ENCODE measurements at places on chromosomes 3 and 15.

DNA sequence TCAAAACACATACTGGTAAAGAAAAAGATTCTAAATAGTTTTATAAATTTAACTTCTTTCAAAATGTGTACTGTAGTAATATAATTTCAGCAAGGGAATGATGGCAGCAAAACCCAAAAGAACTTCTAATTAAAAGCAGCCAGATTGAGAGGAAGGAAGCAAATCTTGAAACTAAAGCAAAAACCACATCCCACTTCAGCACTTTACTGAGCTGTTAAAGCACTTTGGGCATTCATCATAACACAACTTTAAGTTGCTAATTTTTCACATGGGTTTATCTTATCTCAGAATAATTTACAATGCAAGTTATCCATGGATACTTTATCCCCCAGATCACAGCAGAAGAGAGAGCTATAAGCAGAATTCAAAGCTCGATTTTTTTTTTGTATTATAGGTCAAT is 6.0 kb downstream of the RFC4 start:
- no peak overlapping the region for H3K4me3 ChIP-seq
- H3K4me1 ChIP-seq, result no peaks in the 10 kb centered on the region
- DNase-seq, result no peak
- H3K27ac ChIP-seq, result no peak overlapping the region
- H3K36me3 ChIP-seq, result peaks cover 94% of the 10 kb centered on the region

GRCh38 chr3:45244356-45244755 is 18.3 kb upstream of the TMEM158 start:
- H3K4me3 ChIP-seq, result no peak overlapping the region
- no peaks in the 10 kb centered on the region for H3K36me3 ChIP-seq
- H3K4me1 ChIP-seq, result no peaks in the 10 kb centered on the region
- DNase-seq, result no peak
- H3K27ac ChIP-seq, result no peak overlapping the region

DNA sequence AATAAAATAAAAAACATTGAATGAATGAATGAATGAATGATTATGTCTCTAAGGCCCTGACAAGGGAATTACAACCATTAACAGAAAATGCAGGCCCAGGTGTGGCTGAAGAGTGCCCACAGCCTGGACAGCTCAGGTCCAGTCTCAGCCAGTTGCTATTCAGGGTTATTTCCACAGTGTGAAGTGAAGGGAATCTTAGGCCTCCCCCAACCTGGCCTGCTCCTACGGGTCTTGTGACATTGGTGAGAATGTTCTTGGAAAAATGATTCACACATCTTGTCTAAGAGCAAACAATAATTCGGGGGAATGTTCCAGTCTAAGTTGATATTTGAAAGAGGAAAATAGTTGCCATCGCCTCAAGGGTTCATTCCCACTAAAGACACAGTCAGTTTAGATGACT is 37.0 kb downstream of the MINDY4B start:
- no peaks in the 10 kb centered on the region for H3K27me3 ChIP-seq
- no peak overlapping the region for H3K4me3 ChIP-seq
- H3K36me3 ChIP-seq, result no peaks in the 10 kb centered on the region
- H3K27ac ChIP-seq, result no peak overlapping the region
- DNase-seq, result peak; percentile 9

DNA sequence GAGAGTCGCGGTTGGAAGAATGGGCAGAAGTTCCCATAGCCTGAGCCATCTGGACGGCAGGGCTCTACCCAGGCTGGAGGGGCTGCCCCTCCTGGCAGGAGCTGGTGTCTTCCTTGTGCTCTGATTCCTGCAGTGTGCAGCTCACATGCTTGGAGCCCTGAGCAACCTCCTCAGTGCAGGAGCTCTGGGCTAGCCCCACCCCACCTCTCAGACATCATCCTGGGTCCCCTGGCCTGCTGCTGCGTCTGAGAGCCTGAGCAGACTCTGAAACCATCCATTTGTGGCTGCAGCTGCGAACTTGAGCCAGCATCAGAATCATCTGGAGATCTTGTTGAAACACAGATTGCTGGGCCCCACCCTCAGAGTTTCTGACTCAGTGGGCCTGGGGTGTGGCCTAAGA is 42.8 kb downstream of the POMGNT2 start:
- H3K4me1 ChIP-seq, result 0 out of 2 replicates have a peak, but pooled peaks cover 3% of the 10 kb centered on the region
- no peak overlapping the region for H3K4me3 ChIP-seq
- peaks cover 36% of the 10 kb centered on the region for H3K27me3 ChIP-seq
- H3K36me3 ChIP-seq, result no peaks in the 10 kb centered on the region
- no peak for DNase-seq
- H3K27ac ChIP-seq, result no peak overlapping the region

DNA sequence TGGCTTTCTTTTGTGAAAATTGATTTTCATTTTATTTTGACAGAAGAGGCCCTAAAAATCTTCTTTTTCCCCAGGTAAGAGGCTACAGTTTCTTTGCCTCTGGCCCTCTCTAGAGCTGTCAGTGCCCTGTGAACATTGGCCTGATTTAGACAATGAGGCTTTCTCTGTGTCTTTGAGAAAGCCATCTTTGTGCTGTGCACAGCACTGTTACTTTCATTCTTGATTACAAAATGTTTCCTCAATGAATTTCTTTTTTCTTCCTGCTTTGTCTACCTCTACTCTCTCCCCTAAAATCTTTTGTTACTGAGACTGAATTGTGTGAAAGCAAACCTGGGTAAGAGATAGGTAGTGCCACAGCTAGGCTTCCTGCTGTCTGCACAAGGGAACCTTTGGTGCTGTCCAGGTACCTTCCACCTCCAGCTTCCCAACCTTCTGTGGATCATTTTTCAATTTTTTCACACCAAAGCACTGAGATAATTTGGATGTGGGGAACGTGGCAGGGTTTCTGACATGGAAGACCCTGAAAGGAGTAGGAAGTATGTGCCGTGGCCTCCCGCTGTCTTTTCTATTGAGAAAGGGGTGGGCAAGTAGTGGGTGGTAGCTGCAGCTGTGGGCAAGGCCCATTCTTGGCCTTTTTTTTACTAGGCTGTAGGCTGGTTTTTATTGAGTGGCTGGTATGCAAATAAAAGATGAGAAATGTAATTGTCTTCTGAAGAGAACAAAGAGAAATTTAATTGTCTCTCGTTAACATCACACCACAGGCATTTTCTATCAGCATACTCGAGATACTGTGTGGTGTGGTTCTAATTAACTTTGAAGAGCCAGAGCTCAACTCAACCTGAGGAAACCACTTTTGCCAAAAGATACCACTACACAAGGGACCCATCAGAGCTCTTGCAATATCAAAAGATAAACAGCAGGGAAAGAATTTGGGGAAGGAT is 21.0 kb downstream of the RAB8B start:
- no peak for DNase-seq
- peaks cover 31% of the 10 kb centered on the region for H3K4me1 ChIP-seq
- H3K27me3 ChIP-seq, result no peaks in the 10 kb centered on the region
- H3K4me3 ChIP-seq, result no peak overlapping the region
- peak overlapping the region; percentile 67 for H3K27ac ChIP-seq
- peaks cover under 1% of the 10 kb centered on the region for H3K36me3 ChIP-seq

GRCh38 chr15:36860792-36861191 is 239.6 kb downstream of the MEIS2 start:
- no peaks in the 10 kb centered on the region for H3K36me3 ChIP-seq
- DNase-seq, result no peak
- no peaks in the 10 kb centered on the region for H3K4me1 ChIP-seq
- H3K27me3 ChIP-seq, result no peaks in the 10 kb centered on the region

GRCh38 chr3:189071446-189071845 is 100.3 kb upstream of the TPRG1 start:
- H3K4me3 ChIP-seq, result no peak overlapping the region
- DNase-seq, result no peak
- no peaks in the 10 kb centered on the region for H3K36me3 ChIP-seq
- H3K27me3 ChIP-seq, result no peaks in the 10 kb centered on the region

DNA sequence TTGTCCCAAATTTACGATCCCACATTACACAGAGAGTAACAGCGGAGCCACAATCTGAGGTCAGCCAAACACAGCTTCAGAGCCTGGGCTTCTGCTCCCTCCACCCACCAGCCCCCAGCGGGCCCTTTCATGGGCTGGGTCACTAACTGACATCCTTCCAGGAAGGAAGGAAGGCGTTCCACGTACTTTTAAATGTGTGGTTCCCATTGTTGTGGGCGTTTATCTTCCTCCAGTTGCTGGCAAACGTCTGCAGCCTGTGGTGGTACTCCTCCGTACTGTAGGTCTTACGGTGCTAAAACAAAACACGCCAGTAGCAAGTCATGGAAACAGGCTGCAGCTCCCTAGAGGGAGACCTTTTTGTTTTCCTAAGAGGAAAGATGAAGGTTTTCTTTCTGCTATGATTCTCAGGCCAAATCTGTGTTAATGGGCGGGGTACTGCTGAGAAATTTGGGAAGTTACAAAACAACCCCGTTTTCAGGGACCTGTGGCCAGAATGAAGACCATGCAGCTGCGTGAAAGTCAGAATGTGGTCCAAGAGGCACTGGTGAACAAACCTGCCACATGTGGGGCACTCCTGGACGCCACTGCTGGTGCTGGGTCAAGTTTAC is 7.6 kb downstream of the CTSH start:
- H3K36me3 ChIP-seq, result peaks cover 56% of the 10 kb centered on the region
- DNase-seq, result peak; percentile 60
- H3K27ac ChIP-seq, result peak overlapping the region; percentile 63
- peaks cover 18% of the 10 kb centered on the region for H3K4me1 ChIP-seq

GRCh38 chr15:39579487-39580116 is 1.3 kb upstream of the THBS1 start:
- H3K4me1 ChIP-seq, result no peaks in the 10 kb centered on the region
- H3K27ac ChIP-seq, result no peak overlapping the region
- no peak for DNase-seq
- H3K36me3 ChIP-seq, result no peaks in the 10 kb centered on the region

DNA sequence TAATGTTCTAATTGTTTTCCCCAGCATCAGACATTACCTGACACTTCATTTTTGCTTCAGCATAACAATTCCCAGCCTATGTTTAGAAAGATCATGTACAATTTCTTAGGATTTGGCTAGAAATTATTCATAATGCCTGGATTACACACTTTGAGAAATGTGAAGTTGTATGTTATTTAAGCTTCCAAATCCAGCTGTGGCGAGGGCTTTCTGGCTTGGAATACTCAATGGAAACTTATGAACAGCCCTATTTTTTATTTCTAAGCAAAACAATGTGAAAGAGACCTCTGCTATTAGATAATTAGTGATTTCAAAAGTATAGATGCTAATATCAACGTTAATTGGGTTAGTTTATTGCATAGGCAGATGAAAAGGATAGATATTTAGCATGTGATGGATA is 341.6 kb downstream of the ZNF385D start:
- H3K27me3 ChIP-seq, result no peaks in the 10 kb centered on the region
- no peak for DNase-seq
- H3K27ac ChIP-seq, result no peak overlapping the region

DNA sequence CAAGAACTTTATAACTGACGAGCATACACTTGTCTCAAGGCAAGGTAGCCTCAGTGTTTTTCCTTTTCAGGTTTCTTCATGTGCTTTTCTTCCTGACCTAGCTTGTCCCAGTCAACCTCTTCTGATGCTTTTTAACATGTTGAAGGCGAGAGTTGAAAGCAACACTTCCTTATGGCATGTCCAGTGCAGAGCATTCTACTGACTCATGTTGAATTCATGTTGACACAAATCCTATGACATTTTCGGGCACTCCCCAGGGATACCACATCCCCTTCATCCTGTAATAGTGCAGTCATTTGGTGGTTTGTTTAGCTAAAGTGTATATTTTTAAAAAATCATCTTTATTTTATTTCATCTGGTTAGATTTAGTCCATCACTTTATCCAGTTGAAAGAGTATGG is 75.9 kb upstream of the CBLB start:
- H3K27me3 ChIP-seq, result no peaks in the 10 kb centered on the region
- H3K4me1 ChIP-seq, result no peaks in the 10 kb centered on the region
- no peak for DNase-seq
- H3K4me3 ChIP-seq, result no peak overlapping the region

- H3K4me3 ChIP-seq, result no peak overlapping the region
- peaks cover 9% of the 10 kb centered on the region for H3K36me3 ChIP-seq
- DNase-seq, result no peak
- H3K27ac ChIP-seq, result no peak overlapping the region
Measured at GRCh38 chr15:34976073-34976472, 6.5 kb upstream of the AQR start.

GRCh38 chr15:56857828-56858227 is 60.6 kb upstream of the TCF12 start:
- DNase-seq, result no peak
- H3K27me3 ChIP-seq, result no peaks in the 10 kb centered on the region
- no peak overlapping the region for H3K27ac ChIP-seq

DNA sequence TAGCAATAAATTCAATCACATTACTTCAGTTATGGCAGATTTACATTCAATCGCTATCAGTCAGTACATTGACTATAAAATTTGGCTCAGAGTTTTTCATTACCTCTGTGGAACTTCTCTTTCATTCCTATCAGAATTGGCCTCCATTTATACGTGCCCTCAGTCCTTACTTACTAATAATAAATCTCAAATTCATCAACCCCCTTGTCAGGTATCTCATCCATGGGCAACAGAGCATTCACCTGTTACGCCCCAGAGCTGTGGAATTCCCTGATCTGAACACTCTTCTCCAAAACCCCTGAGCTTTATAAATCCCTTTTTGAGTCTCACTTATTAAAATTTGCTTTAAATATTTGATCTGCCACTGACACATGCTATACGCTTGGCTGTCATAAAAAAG is 492.9 kb downstream of the GBE1 start:
- DNase-seq, result no peak
- no peak overlapping the region for H3K27ac ChIP-seq
- H3K4me1 ChIP-seq, result no peaks in the 10 kb centered on the region
- no peak overlapping the region for H3K4me3 ChIP-seq
- H3K27me3 ChIP-seq, result no peaks in the 10 kb centered on the region

GRCh38 chr3:155282385-155283091 is 10.9 kb downstream of the STRIT1 start:
- no peak overlapping the region for H3K4me3 ChIP-seq
- DNase-seq, result peak; percentile 66
- H3K27ac ChIP-seq, result peak overlapping the region; percentile 82
- peaks cover 21% of the 10 kb centered on the region for H3K4me1 ChIP-seq
- no peaks in the 10 kb centered on the region for H3K36me3 ChIP-seq

GRCh38 chr3:185460719-185461350 is 38.0 kb downstream of the TMEM41A start:
- H3K4me1 ChIP-seq, result no peaks in the 10 kb centered on the region
- no peaks in the 10 kb centered on the region for H3K27me3 ChIP-seq
- H3K36me3 ChIP-seq, result no peaks in the 10 kb centered on the region
- peak; percentile 47 for DNase-seq

DNA sequence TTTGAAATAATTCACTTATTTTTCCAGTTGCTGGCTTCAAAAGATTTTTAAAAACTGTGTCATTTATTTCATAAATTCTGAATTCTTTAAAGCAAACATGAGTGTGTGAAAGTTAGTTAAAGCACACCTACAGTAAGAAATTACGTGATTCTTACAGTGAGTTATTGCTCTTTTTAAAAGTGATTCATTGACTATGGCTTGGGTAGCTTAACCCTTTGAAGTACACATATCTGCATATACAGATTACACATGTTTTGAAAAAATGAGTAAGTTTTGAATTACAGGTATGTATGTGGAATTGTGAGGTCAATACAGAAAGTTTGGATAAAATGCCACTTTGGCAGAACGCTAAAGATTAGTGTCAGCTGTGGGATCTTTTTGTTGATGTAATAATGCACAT is 64.5 kb upstream of the MBNL1 start:
- H3K27ac ChIP-seq, result peak overlapping the region; percentile 84
- no peaks in the 10 kb centered on the region for H3K27me3 ChIP-seq
- DNase-seq, result no peak
- no peaks in the 10 kb centered on the region for H3K36me3 ChIP-seq
- H3K4me1 ChIP-seq, result peaks cover 13% of the 10 kb centered on the region

- H3K27ac ChIP-seq, result no peak overlapping the region
- no peaks in the 10 kb centered on the region for H3K27me3 ChIP-seq
- no peaks in the 10 kb centered on the region for H3K36me3 ChIP-seq
- DNase-seq, result peak; percentile 18
- no peak overlapping the region for H3K4me3 ChIP-seq
Measured at GRCh38 chr15:45314960-45315359, 62.9 kb downstream of the SLC28A2 start.
